ENCODE measurements at places on chromosomes 6 and 20.

GRCh38 chr6:37860226-37860839 is 40.8 kb downstream of the ZFAND3 start:
- DNase-seq: no peak

DNA sequence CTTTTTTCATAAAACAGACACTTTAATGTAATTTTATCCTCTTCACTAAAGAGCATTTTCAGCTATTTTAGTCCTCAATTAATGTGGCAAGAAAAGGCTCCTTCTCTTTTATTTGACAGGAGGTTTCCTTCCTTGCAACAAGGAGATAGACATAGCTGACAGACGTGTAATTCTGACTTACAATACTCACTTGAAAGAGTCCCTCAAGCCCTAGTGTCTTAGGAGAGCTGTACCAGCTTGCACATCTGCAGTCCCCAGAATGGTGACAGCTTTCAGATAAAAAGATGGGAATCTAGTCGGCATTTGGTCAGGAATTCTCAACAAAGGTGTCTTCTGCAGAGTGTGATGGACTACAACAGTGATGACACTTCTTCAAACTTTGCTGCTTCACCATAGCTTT is 603.7 kb upstream of the PTCHD4 start:
- DNase-seq: no peak

GRCh38 chr20:53073636-53074415 is 101.7 kb downstream of the TSHZ2 start:
- DNase-seq: no peak

DNA sequence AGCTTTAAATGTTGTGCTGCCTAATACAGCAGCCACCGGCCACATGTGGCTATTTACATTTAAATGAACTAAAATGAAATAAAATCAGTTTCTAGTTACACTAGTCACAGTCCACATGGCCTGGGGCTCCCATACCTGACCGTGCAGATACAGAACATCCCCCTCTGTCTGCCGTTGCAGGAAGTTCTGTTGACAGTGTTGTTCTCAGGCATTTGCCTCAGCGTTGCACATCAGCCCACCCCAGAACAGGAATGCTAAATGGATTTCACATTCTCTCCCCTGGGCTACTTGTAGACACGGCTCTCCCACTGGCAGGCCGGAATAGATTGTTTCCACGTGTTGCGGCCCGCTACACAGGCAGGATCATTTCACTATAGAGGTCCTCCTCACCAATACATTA is 26.3 kb downstream of the JAG1 start:
- DNase-seq: no peak

DNA sequence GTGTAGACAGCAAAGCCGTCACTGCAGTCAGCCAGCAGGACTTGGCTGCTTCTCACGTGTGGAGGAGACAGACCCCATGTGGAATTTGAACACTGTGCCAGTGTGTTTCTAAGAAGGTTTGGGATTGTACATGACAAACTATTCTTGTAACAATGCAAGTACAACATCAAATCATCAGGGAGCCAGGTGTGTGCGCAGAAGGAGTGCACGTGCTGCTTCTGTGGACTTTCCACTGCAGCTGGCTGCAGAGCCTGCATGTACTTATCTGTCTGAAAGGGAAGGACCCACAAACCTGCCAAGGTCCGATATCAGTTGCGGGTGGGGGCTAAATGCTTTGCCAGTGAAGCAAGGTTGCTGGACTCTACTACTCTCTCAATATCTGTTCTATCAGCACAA is 211.6 kb downstream of the WDR27 start:
- no peak for DNase-seq

- DNase-seq: no peak
Observed at GRCh38 chr6:80639181-80639629, 532.7 kb downstream of the BCKDHB start.

- DNase-seq: no peak
Observed at GRCh38 chr6:55652429-55652828, 73.4 kb upstream of the HMGCLL1 start.

DNA sequence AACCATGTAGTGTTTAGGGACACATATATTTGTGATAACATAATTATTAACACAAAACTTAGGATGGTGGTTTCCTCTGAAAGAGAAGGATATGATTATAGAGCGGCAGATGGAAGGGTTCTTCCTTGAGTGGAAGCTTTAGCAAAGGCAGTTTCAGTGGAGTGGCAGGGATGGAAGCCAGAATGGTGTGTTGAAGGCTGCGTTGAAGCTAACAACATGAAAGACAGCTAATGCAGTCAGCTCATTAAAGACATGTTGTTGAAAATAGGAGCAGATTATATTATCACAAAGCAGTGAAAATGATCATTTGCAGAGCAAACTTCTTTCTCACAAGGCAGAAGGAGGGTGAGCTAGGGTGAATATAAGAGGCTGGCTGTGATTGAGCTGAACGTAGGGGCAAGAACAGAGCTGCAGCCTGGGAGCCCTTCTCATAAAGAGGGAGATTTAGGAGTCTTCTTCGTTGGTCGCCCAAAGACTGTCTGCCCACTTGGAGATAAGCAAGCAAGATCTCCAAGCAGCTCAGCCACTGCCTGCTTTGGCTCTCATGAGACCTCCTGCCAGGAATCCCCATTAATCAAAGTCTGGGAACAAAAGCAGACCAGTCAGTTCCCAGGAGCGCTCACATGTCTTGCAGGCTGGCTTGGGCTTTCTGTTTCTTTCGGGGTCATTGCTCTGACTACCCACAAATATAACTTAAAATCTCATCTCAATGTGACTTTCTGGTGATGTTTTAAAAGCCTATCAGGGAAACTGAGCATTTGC is 2.6 kb upstream of the ANKRD6 start:
- DNase-seq: no peak

- DNase-seq: no peak
Observed at GRCh38 chr6:168123165-168123911, 44.3 kb upstream of the FRMD1 start.

DNA sequence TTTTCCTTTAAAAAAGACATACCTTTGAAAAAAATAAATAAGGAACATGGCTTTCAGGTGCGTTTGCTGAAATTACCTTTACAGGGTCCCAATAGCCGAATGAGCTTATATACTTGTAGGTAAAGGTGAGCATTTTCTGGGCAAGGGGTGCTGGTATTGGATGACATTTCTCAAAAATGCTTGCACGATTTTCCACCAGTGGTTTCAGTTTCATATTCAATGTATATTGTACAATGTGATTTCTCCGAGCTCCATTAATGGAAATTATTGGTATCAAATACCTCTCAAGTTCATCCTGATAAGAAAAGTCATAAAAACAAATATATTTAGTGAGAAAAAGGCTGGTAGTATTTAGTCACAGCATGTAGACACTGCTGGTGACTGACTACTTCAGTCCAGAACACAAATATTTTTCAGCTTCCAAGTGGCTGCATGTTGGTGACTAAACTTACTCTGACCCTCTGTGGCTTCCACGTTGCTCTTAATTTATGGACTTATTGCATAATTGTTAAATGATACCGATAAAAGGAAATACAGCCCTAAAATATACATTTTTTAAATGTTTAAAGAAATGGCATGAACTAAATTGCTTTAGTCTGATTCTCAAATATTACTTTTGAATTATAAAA is 32.9 kb upstream of the ZBTB24 start:
- DNase-seq: no peak

DNA sequence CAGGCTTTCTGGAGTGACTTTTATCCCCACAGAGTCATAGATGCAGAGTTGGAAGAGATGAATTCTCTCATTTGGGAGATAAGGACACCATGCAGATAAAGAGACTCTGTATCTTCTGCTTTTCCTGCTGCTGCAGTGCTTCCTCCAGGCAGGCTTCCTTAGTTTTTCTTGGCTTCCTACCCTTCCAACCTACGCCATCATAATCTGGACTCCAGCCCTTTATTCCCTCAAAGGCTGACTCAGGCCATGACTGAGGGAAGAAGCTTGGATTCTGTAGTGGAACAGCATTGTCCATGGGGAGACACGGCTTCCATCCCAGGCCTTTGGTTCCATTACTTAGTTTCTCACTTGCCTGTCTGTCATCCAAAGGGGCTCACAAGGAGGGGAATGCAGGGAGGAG is 6.5 kb upstream of the RNF24 start:
- DNase-seq: no peak

DNA sequence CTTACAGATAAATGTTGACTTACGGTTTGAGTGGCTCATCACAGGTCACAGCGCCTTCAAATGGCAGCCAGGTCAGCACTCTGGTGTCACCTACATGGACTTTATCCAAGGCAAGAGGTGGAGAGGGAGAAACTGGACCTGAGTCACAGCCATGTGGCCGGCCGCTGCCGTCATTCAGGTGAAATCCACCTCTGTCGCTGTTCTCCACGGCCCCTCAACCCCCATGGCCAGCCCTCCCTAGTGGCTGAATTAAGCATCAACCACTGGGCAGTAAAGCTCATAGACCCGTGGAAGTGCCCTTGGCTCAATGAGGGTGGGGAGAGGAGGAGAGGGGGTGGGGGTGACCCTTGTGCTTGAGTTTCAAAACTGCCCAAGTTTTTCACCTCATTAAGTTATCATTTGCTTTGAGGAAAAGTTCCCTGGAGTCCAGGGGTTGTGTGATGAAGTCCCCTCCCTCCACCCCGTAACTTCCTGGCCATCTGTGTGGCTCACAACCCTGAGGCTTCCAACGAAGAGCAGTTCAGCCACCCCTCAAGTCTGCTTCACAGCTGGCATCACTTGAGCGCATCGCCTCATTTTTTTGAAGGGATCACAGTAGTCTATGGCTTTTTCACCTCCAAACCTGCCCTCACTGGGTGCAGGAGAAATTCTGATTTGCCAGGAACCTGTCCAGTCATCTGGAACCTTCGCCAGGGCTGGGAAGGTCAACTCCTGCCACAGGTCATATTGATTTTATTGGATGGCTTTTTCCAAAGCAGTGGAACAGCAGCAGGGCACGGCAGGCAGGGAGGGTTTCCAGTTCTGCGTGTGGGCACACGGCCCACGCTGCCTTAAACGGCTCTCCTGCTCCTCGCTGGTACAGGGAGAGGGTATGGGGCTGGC is 43.5 kb upstream of the APCDD1L start:
- no peak for DNase-seq

DNA sequence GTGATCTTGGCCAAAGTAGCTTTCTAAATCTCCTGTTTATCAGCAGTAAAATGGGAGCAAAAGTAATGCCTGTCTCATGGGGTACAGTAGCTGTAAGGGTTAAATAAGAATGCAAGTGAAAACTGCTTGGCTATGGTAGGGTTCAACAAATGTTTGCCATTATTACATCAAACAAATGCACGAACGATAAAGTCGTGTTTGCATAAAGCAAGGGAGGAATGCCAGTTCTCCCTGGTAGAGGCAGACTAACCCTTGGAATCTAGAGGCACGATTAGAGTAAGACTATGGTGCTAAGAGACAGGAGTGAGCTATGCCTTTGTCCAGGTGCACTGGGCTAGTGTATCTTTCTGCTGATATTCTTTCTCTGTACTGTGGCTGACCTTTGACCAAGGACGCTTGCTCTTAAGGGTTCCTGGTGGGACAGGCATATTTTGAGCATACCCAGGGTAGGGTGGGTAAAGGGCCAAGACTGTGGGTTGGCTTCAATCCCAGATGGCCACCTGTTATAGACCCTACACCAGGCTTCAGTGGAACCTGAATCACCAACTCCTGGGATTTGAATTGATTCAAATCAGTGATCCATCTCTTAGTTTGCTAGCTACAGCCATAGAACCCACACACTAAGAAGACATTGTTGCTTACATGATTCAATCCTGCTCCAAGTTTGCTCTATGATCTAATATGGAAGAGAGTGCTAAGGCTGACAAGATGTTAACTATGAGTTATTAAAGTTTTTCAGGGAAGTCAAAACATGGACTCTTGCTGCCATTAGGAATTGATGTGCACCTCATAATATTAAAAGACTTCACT is 139.9 kb downstream of the CCDC170 start:
- DNase-seq: no peak

DNA sequence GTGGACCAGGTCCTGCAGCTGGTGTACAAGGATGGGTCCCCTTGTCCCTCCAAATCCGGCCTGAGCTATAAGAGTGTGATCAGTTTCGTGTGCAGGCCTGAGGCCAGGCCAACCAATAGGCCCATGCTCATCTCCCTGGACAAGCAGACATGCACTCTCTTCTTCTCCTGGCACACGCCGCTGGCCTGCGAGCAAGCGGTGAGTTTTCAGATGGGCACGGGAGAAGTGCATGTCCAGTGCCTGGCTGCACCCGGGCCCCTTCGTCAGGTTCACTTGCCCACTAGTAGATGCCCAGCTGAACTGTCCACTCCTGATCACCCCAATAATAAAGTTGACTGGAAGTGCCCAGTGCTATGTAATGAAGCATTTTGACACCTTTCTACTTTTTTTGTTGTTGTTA is 48.3 kb upstream of the SLC22A1 start:
- DNase-seq: no peak

GRCh38 chr6:12947967-12948366 is 231.4 kb downstream of the PHACTR1 start:
- DNase-seq: no peak

- no peak for DNase-seq
Observed at GRCh38 chr20:47998736-47999135, 213.5 kb upstream of the SULF2 start.

DNA sequence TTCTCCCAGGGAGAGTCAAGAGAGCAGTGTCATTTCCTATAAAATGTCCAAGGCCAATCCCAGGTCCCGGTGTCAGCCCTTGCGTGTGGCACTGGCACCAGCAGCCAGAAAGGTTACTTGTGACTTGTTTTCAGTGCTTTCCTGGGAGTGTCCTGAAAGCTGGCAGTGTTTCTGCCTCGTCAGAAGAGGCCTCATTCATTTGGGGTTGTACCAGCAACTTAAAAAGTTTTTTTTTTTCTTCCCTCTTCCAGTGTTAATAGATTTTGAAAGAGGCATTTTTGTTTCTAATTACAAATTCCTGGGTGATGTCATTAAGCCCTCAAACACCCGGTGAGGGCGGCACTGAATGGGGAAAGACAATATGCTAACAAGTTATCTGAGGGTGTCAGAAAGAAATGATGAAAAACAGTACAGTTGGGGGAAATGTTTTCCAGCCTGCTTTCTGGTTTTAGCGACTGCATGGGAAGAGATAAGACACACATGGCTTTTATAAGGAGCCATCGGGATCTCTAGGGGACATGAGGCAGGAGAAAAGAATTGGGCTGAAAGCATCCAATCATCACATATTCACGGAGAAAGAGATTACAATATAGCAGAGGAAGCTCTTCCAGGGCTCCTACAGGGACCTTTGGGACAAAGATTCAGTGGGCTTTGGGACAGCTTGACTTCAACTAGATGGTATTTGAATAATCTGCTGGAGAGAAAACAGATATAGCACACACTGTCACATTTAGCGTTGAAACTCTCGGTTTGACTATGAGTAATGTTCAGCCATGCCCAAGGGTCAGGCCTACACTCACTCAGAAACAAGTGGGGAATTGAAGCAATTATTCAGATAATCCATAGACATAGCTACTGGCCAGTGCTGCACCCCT is 153.0 kb downstream of the BCAS1 start:
- DNase-seq: no peak

Measured in activated CD8-positive, alpha-beta memory T cell treated with anti-CD3 and anti-CD28 coated beads for 4 hours (primary cell).